ENCODE measurements at places on chromosomes 11 and 22.

GRCh38 chr11:67227726-67228125 lies 38.5 kb upstream of the GRK2 start:
- DNase-seq, result no peak

DNA sequence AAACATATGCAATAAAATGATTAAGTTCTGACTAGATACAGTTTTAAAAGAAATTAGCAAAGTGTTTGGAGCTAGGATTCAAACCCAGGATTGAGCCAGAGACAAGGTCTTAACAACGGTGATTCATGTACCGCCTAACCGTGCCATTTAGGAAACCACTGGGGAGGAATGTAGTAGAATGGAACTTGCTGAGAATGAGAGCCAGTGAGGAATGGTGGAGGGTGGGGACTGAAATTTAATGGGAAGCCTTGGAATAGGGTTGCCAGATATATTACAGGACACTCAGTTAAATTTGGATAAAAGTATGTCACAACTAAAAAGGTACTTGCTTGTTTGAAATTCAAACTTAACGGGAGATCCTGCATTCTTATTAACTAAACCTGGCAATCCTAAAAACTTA lies 30.4 kb upstream of the TMEM86A start:
- DNase-seq, result peak; percentile 10

GRCh38 chr11:114058871-114059277 lies 637 bp upstream of the ZBTB16 start:
- no peak for DNase-seq

DNA sequence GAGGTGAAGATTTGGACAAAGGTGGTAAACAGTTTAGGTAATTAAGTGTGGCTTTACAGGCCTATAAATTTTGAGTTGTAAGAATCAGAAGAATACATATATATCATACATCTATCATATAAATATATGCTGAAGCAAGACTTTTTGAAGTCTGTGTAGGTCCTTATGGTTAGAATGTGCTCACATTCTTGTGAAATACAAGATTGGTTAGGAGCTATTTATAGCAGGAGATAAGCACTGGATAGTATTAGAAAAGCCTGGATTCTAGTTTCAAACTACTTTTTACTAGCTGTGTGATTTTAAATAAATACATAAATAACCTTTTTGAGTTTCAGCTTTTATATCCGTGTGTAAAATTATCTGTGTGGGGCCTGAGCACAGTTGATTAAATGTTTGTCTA lies 42.3 kb downstream of the ANKRD42 start:
- no peak for DNase-seq

DNA sequence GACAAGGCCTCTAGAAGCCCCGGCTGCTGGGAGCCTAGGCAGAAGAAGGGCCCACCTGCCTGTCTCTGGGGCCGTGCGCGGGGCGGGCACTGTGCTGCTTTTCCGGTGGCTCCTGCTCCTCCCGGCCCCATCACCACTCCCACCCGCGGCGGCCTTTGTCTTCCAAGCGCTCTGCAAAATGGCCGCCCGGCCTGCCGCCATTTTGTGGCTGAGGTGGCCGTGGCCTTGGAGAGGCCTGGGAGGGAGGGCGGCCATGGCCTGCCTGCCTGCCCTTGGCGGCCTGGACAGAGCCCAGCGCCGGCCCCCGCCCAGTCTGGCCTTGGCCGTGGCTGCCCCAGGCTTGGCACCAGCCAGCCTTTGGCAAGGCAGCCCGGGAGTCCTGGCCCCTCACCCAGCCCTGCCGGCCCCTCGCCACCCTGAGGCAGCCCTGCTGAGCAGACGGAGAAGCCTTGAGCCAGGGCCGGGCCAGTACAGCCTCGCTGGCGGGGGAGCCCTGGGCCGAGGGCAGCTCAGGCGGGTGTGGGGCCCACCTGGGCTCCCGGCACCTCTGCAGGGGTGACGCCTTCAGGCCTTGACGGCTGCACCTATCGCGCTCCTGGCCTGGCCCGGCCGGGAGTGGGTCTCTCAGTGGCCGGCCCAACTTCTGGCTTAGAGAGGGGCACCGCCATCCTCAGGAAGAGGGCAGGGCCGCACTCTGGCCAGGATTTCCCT lies 46.0 kb upstream of the PPARA start:
- no peak for DNase-seq

GRCh38 chr11:7031471-7031871 lies 11.2 kb downstream of the NLRP14 start:
- DNase-seq, result no peak

DNA sequence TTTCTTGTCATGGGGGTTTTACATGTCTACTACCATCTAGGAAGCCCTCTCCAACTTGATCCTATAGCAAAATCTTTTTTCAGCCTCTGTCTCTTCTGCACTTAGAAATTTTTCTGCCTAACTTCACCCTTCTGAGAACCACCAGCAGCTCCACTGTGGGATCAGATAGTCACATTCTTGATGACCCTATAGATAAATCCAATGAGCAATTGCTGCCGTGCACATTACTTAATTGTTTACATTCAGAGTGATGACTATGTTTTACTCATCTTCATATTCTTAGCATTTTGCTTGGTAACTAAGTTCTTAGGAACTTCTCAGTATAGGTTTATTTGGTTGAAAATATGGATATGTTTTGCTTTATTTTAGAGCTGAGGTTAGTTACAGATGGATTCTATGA lies 12.4 kb upstream of the ETS1 start:
- peak; percentile 82 for DNase-seq

DNA sequence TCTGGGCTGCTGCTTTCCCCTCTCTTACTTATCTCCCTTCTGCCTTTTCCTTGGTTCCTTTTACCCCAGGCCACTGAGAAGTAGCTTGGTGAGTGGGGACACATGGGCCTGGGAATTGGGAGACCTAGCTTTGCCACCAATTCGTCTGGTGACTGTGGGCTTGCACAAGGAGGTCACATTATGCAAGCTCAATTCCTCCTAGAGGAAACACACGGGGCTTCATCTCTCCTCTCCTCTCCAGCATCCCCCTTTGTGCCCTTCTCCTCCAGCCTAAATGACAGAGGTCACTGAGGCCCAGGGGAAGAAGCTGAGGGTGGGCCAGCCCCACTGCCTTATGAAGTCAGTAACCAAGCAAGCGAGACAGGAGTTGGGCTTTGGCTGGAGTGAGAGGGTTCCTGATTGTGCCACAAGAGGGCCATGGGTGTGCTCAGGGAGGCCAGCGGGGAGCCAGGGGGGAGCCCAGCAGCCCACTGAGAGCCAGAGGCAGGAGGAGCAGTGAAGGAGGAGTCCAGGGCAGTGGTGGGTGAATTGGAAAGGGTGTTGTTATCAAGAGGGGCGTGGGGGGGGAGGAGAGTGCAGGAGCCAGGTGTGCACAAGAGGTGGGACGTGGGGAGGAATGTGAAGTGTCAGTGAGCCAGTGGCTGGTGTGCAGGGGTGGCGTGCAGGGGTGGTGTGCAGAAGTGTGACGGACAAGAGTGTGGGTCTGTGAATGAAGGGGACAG lies 2.0 kb downstream of the CLCF1 start:
- DNase-seq, result peak; percentile 56

- DNase-seq, result no peak
These were observed 25.8 kb upstream of the RASSF10 start for GRCh38 chr11:12983336-12983735.

DNA sequence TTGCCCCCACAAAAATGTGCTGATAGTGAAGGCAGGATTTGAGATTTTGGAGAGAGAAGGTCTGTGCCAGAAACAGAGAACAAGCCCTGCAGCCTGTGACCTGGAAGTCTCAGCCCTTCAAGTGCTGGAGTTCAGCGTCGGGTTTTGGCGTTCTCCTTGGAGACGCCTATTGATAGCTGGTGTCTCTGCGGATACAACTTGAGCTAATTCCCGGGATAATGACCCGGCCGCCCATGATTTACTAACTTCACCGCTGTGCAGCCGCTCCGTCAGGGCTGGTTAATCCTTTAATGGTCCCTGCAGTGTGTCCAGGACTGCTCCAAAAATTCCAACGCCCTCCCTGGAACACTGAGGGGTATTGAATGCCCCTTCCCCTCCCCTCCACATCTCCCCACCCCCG lies 76.6 kb downstream of the WT1 start:
- no peak for DNase-seq

DNA sequence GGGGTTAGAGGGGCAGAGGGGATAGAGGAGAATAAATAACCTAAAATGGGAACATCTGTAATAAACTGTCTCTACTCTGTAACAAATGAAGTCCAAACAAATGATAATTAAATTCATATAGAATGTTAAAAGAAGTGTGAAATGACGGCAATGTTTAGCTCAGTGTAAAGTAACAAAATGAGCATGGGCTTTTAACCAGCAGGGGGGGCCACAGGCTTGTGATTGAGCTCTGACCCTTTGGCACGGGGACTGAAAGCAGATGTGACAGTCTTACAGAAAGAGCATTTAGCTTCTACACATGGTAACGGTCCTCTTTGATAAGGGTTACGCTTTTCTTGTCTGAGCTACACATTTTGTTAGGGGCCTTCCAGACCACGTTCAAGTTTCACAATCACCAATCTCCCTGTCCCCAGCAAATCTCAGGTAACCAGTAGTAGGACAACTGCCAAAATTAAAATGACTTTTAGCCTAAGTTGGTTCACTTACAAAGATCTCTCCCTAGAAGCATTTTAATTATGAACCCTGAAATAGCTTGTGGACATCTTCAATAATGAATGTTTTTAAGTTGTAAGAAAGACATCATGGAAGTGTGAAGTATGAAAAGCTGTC lies 262.5 kb downstream of the DCDC1 start:
- peak; percentile 13 for DNase-seq

GRCh38 chr22:45563362-45564040 lies 60.8 kb downstream of the FBLN1 start:
- DNase-seq, result no peak

DNA sequence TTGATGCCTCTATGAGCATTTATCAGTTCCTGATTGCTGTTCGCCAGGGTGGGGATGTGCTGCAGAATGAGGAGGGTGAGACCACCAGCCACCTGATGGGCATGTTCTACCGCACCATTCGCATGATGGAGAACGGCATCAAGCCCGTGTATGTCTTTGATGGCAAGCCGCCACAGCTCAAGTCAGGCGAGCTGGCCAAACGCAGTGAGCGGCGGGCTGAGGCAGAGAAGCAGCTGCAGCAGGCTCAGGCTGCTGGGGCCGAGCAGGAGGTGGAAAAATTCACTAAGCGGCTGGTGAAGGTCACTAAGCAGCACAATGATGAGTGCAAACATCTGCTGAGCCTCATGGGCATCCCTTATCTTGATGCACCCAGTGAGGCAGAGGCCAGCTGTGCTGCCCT lies 2.7 kb downstream of the FEN1 start:
- DNase-seq, result no peak

DNA sequence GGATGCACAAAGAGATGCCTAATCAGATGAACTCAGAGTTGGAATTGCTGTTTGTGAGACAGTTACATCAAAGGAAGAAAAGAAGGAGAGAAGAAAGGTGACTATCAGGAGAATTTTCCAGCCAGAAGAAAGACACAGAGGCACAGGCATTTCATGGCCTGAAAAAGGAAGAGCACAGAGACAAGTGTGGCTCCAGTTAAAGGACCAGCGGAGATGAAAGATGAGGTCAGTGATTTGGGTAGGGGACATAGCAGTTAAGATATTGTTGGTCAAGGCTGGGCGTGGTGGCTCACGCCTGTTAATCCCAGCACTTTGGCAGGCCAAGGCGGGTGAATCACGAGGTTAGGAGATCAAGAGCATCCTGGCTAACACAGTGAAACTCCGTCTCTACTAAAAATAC lies 3.4 kb upstream of the ZNF280A start:
- DNase-seq, result no peak

DNA sequence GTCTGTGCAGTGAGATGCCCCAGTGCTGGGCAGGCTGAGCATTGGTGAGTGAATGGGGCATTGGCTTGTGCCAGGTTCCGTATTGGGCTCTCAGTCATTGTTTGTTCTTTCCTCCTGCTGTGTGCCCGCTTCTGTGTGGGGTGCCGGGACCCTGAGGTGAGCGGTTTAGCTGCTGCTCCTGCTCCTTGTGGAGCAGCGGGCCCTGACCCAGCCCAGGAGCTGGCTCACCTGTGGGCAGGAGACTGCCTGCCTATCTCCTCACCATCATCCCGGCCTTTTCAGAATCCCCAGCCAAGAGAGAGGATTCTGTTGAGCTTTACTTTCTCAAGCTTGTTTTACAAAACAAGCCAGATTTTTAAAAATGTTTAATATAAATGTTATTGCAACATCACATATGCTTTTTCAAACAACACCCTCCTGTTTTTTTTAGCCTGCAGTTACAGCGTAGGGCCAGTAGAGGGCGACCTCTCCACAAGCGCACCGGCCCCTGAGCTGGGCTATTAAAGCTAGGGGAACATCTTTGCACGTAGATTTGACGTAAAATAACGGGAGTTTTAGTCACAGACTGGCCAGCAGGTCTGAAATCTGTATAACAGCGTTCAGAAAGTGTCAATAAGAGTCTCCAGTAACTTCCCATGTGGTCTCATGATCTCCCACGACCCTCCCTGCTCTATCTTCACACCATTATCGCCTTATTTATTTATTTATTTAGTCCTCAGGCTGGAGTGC lies 25.1 kb upstream of the RELT start:
- DNase-seq, result peak; percentile 68

GRCh38 chr11:45025716-45026492 lies 75.2 kb upstream of the TP53I11 start:
- DNase-seq, result no peak

- DNase-seq, result no peak
These were observed 157.7 kb downstream of the TTC17 start for GRCh38 chr11:43516316-43516850.

GRCh38 chr11:45934580-45935318 lies 12.3 kb downstream of the LARGE2 start:
- no peak for DNase-seq

GRCh38 chr22:21634081-21634480 lies 1.5 kb downstream of the CCDC116 start:
- no peak for DNase-seq

- DNase-seq, result no peak
These were observed 1.8 kb downstream of the GALR3 start for GRCh38 chr22:37824674-37825641.

- DNase-seq, result peak; percentile 35
These were observed 99.1 kb downstream of the GAB2 start for GRCh38 chr11:78318321-78319114.

GRCh38 chr11:3036419-3036818 lies 20.8 kb downstream of the CARS1 start:
- DNase-seq, result no peak

DNA sequence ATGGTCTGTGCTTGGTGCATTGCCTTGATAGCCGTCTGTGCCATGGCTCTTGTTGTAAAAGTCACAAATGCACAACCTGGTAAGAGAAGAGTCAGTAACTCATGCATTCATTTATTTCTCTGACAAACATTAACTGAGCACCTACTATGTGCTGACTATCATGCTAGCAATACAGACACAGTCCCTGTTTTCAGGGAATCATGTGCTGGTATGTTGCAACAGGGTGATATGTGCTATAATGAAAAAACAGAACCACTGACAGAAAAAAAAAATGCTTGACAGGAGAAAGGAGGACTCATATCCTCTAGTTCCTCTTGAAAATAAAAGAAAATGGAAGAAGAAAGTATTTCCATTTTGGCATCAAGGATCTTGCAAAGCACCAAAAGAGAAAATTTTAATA lies 34.5 kb upstream of the RAPSN start:
- no peak for DNase-seq

GRCh38 chr22:45534339-45535192 lies 31.9 kb downstream of the FBLN1 start:
- peak; percentile 54 for DNase-seq
